ENCODE measurements at places on chromosomes 11 and 22.
A peak's percentile ranks its signal among the peaks of the same experiment; 100 is the strongest.

DNA sequence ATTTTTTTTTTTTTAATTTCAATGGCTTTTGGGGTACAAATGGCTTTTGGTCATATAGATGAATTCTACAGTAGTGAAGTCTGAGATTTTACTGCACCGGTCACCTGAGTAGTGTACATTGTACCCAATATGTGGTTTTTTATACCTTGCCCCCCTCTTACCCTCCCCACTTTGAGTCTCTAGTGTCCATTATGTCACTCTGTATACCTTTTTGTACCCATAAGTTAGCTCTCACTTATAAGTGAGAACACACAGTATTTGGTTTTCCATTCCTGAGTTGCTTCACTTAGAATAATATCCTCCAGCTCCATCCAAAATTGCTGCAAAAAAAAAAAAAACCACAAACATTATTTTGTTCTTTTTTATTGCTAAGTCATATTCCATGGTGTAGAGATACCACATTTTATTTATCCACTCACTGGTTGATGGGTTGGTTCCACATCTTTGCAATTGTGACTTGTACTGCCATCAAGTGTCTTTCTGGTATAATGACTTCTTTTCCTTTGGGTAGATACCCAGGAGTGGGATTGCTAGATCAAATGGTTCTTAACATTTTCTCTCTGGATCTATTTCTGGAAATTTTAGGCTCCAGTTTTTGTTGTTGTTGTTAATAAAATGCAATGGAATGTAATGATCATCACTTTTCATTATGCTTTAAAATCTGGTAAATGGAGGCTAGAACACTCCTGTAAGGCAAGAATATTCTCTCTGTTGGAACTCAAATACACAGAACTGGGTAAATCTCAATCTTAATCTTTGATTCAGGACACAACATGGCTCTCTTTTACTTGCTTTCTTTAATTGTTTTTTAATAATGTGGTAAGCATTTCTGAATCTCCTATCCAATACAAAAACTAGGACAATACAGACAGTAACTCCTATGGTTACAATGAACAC lies 10.3 kb downstream of the NEAT1 start:
- DNase-seq: peak; percentile 5
- H3K27me3 ChIP-seq: no peaks in the 10 kb centered on the region
- H3K36me3 ChIP-seq: peaks cover 72% of the 10 kb centered on the region
- H3K4me3 ChIP-seq: peak overlapping the region; percentile 21
- H3K27ac ChIP-seq: peak overlapping the region; percentile 78

- peak; percentile 93 for DNase-seq
- no peaks in the 10 kb centered on the region for H3K36me3 ChIP-seq
- peaks cover 31% of the 10 kb centered on the region for H3K27me3 ChIP-seq
Observed at GRCh38 chr11:6320411-6321155, at the start of gene CAVIN3. Gene CAVIN3, minus strand, starts transcription at chr11:6320501. Its CDS starts 25 bp downstream, at chr11:6320476.

DNA sequence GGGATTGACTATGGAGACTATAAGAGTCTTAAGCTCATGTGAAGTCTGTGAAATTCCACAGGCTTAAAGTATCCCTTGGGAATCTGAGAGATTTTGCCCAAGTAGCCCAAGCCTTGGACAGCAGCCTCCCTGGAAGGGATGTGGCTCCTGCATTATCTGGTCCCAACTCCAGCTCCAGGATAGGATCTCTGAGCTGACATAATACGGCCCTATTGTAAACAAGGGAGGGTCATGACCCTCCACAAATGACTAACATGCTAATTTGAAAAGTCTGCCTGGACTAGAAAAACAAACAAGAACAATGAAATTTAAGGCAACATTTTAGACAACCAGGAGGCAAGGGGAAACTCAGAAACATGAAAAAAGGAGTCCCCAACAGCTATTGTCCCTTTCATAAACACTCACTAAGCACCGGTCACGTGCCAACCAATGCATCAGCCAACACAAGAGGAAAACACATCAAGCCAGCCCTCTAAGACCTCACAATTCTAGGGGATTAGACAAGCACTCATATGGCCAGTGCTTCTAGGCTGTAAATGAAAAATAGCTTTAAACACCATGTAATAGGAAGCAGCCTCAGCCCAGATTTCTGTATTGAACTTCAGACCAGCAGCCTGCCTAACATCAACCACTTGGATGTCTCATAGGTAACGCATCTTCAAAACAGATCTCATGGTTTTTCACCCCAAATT lies 101.2 kb upstream of the TIMP3 start:
- peaks cover 36% of the 10 kb centered on the region for H3K27me3 ChIP-seq
- H3K4me3 ChIP-seq: no peak overlapping the region
- no peak for DNase-seq
- no peak overlapping the region for H3K27ac ChIP-seq
- no peaks in the 10 kb centered on the region for H3K4me1 ChIP-seq

- H3K4me3 ChIP-seq: no peak overlapping the region
- no peaks in the 10 kb centered on the region for H3K36me3 ChIP-seq
- no peaks in the 10 kb centered on the region for H3K27me3 ChIP-seq
- H3K27ac ChIP-seq: no peak overlapping the region
- DNase-seq: no peak
Observed at GRCh38 chr11:92382311-92382710, 157.7 kb downstream of the FAT3 start.

GRCh38 chr11:70333261-70333660 lies 62.8 kb downstream of the PPFIA1 start:
- no peak overlapping the region for H3K4me3 ChIP-seq
- H3K36me3 ChIP-seq: peaks cover 56% of the 10 kb centered on the region
- H3K27me3 ChIP-seq: no peaks in the 10 kb centered on the region

- H3K27me3 ChIP-seq: peaks cover 15% of the 10 kb centered on the region
- H3K4me3 ChIP-seq: no peak overlapping the region
- no peaks in the 10 kb centered on the region for H3K36me3 ChIP-seq
- no peak overlapping the region for H3K27ac ChIP-seq
Observed at GRCh38 chr22:28411125-28411524, 268.5 kb downstream of the TTC28 start.

- H3K4me3 ChIP-seq: no peak overlapping the region
- H3K27me3 ChIP-seq: no peaks in the 10 kb centered on the region
- peaks cover 37% of the 10 kb centered on the region for H3K4me1 ChIP-seq
- no peaks in the 10 kb centered on the region for H3K36me3 ChIP-seq
- H3K27ac ChIP-seq: no peak overlapping the region
Observed at GRCh38 chr22:37184380-37184755, 3.7 kb downstream of the C1QTNF6 start.

GRCh38 chr22:41201141-41201540 lies 4.0 kb upstream of the L3MBTL2 start:
- H3K27me3 ChIP-seq: no peaks in the 10 kb centered on the region
- H3K4me1 ChIP-seq: peaks cover 22% of the 10 kb centered on the region
- H3K4me3 ChIP-seq: no peak overlapping the region
- no peak for DNase-seq
